Endothelial cell of umbilical vein (primary cell): ENCODE measurements at places on chromosomes 7 and 10. TPM values are rescaled to one million over a fixed set of nuclear protein-coding genes. Genes with fewer than 3 reads are reported as not detected.

The NEUROG3 gene
- total RNA-seq: not detected in 2 replicates

The PRSS1 gene
- not detected in 2 replicates for total RNA-seq

- DNase-seq: peak; percentile 78
These were observed 30.3 kb downstream of the CCNJ start for GRCh38 chr10:96073722-96074121.

DNA sequence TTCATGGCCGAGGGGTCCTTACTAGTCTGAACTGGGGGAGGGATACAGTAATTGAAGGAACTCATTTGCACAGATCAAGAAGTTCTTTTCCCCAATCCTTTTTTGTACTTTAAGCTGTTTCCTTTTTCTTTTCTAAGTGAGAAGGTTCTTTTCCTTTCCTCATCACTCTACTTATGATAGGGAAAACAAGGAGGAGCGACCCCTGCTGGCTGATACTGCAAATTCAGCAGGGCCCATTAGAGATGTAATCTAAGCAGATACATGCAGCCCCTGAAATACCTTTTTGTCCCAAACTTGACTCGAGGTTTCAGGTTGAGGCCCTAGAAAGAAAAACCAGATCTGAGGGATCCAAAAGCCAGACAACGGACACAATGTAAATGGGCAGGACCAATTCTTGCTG is 305.5 kb downstream of the DNAJB9 start:
- peak; percentile 35 for DNase-seq

DNA sequence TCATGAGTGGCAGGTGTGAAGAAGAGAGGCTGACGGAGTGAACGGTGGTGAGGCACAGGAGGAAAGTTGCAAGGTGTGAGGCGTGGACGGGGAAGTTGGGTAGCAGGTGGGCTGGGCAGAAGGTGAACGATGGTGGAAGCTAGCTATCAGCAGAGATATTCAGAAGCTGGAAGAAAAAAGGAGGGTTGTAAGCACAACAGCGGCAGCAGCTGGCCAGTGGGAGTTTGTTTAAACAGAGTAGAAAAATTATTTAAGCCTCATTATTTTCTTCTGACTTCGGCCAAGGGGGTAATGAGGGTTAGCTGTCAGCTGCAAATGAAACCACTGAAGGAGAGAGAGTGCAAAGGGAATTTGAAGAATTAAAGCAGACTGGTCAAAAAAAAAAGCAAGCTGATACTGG is 62.1 kb upstream of the PRKAR2B start:
- DNase-seq: no peak

DNA sequence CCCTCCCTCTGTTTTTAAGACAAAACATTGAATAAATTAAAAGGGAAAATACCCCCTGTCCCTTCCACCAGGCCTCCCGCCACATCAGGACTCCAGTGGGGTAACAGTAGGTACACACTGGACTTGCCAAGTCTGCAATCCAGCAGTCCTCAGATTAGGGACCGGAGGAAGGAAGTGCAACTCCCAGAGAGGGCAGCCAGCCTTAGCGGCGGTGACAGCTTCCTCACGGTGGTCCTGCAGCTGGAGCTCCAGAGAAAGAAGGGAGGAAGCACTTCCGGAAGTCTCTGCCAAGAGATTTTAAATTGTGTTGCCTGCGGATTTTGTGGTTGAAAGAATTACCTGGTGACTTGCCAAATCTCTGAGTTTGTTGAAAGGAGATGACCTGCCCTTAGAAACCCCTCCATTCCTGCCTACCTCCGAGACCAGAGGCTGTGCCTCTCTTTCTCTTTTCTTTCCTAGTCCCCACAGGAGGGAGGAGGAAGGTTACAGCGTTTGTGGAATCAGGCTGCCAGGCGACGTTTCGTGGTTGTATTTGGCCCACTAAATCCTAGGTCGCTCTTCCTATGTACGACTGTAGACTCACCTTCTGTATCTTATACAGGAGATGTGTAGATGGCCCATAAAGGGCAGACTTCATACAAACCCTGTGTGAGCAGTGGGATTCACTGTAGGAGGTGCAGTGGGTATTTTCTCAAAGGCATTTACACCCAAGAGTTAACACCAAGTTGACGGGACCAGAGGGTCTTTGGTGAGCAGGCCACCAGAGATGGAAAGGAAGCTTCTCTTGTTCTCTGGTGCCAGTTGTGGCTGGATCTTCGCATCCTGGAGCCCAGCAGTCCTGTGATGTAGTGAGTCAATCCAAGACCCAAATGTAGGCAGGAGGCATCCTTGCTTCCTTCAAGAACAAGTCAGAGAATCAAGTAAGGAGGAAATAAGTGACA is 77.9 kb downstream of the INSIG1 start:
- DNase-seq: no peak
